ENCODE measurements at places on chromosomes 6 and 20.

DNA sequence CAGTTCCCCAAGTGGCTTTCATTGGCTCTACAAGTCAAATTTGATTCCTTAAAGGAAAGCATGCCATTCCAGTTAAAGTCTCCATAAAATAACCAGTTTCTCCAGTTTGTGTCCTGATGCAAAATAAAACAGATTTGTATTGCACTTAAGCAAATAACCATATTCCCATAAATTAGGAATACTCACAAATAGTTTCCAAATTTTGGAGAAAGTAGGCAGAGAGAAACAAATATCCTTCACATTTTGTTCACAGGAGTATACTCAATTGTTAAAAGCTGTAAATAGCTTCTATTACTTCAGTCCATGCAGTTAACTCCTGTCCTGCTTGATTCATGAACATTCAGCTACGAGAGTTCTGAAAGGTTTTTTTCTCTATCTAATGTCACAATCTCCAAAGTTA, 281.4 kb upstream of the RGS17 start:
- DNase-seq = no peak

GRCh38 chr6:143673669-143674068, 4.1 kb upstream of the PHACTR2 start:
- DNase-seq = no peak

GRCh38 chr20:32429343-32429742, 71.2 kb downstream of the ASXL1 start:
- DNase-seq = no peak

DNA sequence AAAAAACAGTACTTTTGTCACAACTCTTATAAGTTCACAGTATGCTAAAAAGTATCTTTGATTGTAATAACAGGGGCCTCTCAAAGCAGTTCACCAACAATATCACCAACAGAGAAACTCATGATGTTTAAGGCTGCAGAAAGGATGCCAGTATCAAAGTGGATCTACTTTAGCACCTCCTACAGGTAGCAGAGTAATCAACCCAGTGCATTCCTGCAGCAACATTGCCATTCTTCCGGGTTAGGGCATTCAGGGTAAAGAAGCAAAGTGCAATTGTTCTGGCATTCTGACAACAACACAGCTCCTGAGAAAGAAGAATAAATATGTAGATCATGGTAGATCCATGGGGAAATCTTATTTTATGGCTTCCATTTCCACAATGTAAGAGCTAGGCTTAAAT, 7.6 kb upstream of the SLC17A4 start:
- no peak for DNase-seq

- no peak for DNase-seq
Measured at GRCh38 chr6:11938285-11938890, 73.7 kb upstream of the HIVEP1 start.

GRCh38 chr20:10385850-10386544, 48.0 kb downstream of the MKKS start:
- no peak for DNase-seq

DNA sequence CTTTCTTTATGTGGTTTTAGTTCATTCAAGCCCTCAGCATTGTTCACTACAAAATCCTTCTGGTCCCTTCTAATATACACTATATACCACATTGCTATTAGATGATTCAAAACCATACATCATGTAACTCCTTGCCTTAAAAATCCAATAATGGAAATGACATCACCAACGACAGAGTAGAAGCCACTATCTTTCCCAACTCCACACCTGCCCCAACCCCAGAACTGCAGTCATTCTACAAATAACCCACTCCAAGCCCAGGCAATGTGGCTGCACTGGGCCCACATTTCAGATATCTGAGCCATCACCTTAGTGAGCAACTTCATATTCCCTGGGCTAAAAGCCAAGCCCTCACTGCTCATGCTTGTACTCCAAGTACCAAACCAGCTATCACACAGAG, 22.6 kb upstream of the RUNX2 start:
- no peak for DNase-seq

DNA sequence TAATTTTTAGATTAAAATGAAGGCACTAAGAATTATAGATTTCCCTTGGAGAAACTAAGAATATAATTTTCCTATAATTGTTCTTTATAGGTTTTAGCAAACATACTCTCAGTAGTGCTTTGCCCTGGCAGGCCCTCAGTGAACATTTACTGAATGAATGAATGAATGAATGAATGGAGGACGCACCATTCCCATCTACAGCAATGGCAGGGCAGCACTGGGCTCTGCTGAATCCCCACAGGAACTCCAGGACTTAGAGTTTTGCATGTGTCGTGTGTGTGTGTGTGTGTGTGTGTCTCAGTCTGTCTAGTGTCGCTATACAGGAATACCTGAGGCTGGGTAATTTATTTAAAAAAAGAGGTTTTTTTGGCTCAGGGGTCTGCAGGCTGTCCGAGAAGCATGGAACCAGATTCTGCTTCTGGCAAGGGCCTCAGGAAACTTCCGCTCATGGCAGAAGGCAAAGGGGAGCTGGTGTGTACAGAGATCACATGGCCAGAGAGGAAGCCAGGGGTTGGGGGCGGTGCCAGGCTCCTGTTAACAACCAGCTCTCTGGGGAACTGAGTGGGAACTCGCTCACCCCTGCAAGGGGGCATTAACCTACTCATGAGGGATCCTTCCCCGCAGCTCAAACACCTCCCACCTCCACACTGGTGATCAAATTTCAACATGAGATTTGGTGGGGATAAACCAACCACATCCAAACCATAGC, 20.1 kb downstream of the RNASET2 start:
- DNase-seq = no peak

All from GM19239 (cell line).